ENCODE measurements at places on chromosomes 6 and 20.

DNA sequence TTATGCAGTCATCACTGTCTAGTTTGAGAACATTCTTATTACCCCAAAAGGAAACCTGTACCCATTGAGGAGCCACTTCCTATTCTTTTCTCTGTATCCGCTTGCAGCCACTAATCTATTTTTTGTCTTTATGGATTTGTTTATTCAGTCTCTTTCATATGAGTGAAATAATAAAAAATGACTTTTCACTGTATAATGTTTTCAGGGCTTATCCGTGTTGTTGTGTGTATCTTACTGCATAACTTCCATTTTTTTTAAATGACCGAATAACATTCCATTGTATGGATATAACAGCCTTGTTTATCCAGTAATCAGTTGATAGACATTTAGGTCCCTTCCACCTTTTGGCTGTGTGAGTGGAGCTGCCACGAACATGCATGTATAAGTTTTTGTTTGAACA, 86.6 kb downstream of the ZFAND3 start:
- no peaks in the 10 kb centered on the region for H3K36me3 ChIP-seq
- H3K27me3 ChIP-seq: no peaks in the 10 kb centered on the region
- no peak overlapping the region for H3K27ac ChIP-seq

- no peak for DNase-seq
- H3K4me3 ChIP-seq: no peak overlapping the region
- H3K4me1 ChIP-seq: no peaks in the 10 kb centered on the region
- no peaks in the 10 kb centered on the region for H3K36me3 ChIP-seq
- H3K27me3 ChIP-seq: no peaks in the 10 kb centered on the region
Measured at GRCh38 chr6:8113131-8113654, 10.8 kb upstream of the EEF1E1 start.

GRCh38 chr6:105313211-105313610, 89.7 kb downstream of the PREP start:
- no peaks in the 10 kb centered on the region for H3K27me3 ChIP-seq
- no peak overlapping the region for H3K27ac ChIP-seq
- no peaks in the 10 kb centered on the region for H3K4me1 ChIP-seq
- H3K36me3 ChIP-seq: peaks cover 54% of the 10 kb centered on the region
- no peak for DNase-seq

DNA sequence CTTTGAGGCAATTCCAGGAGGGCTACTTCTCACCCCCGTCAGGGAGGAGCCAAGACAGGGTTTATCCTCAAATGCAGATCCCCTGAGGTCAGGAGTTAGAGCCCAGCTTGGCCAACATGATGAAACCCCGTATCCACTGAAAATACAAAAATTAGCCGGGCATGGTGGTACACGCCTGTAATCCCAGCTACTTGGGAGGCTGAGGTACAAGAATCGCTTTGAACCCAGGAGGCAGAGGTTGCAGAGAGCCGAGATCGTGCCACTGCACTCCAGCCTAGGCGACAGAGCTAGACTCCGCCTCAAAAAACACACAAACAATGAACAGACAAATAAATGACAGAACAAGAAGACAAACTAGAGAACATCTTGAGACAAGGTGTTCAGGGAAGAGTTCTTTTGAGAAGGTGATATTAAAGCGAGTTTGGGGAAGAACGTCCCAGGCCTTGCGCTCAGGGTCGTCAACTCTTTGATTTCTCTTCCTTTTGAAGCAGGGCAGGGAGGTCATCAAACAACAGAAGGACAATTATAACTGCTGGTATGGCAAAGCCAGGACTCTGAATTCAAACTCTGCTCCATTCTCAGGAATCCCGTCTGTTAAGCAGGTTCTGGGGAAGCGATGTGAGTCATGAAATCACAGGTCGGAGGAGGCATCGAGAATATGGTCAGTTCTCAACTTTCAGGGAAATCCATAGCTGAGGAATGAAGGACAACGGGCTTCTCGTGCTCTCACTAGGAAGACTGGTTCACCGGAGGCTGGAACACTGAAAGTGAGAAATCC, 1.4 kb upstream of the RALY start:
- H3K27ac ChIP-seq: peak overlapping the region; percentile 92
- H3K36me3 ChIP-seq: peaks cover 3% of the 10 kb centered on the region
- peaks cover 45% of the 10 kb centered on the region for H3K4me1 ChIP-seq

DNA sequence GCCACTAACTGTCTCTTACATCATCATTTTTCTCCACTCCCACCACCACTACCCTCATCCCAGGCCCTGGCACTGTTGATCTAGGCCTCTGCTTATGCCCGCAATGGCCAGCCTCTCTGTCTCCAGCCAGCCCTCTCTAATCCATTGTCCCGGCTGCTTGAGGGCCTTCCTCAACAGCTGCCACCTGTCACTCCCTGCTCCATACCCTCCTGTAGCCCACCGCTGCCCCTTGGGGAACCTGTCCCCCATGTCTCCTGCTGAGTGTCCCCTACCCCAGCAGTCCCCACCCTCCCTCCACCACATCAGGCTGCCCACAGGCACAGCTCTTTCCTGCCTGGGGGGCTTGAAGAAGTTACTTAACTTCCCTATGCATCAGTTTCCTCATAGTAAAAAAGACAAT, 13.4 kb downstream of the TEAD3 start:
- H3K4me1 ChIP-seq: peaks cover 3% of the 10 kb centered on the region
- no peak overlapping the region for H3K4me3 ChIP-seq

DNA sequence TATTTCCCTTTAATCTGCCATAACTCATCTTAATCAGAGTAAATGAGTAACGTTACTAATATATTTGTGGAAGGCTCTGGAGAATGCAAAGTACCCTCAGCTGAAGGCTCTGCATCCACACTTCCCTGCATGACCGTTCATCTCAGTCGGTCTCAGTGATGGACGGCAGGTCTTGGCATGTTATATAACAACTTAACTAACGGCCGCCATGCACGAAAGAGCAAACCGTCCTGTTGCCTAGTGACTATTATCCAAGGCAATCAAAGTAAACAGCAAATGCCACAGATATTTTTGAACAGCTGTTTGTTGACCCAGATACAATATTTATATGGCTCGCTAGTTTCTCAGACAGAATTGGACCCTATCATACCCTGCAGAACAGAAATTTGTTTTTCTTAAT, 194.9 kb upstream of the SMLR1 start:
- H3K27ac ChIP-seq: no peak overlapping the region
- no peak overlapping the region for H3K4me3 ChIP-seq
- DNase-seq: no peak
- no peaks in the 10 kb centered on the region for H3K4me1 ChIP-seq
- no peaks in the 10 kb centered on the region for H3K36me3 ChIP-seq

DNA sequence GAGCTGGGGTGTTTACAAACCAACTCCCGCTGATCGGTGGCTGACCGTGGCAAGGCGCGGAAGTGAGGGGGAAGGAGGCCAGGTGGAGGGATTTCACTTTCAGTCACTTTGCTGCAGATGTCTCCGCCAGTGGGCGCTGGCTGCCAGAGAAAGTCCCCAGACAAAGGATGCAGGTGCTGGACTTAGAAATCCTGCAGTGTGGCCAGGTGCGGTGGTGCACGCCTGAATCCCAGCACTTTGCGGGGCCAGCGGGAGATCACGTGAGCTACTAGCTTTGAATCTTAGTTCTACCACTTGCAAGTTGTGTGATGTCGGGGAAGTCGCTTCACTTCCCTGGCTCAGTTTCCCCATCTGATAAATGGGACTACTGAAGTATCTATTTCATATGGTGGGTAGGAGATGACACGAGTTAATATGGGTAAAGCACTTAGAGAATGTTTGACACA, 180.4 kb downstream of the ZNF217 start:
- H3K36me3 ChIP-seq: no peaks in the 10 kb centered on the region
- H3K4me3 ChIP-seq: no peak overlapping the region
- no peaks in the 10 kb centered on the region for H3K27me3 ChIP-seq
- peak; percentile 20 for DNase-seq
- no peak overlapping the region for H3K27ac ChIP-seq

DNA sequence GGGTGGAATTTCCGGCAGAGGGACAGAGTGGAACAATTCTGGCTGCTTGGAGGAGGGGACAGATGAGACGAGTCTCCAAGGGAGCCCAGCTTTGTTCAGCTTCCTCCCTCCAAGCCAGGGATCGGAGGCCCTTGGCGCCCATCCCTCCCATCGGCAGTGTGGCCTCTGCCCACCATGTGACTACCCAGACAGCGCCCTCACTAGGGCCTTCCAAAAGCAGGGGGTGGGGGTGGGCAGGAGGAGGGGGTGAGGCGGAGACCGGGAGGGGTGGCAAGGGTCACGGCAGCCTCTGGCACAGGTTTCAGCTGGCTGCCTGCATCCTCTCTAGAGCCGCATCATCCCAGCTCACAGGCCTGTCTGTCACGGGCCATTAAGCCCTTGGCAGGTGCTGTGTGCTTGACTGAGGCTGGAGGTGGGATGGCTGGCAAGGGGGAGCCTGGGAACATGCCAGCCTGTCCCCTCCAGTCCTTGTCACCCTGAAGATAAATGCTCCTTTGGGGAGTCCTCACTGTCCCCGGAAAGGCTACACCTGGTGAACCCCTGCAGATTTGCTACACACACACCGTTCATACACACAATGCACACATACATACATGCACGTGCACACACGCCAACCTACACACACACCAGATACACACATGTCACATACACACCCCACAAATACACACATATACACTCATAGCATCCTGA, 6.2 kb upstream of the FGD2 start:
- peaks cover 2% of the 10 kb centered on the region for H3K27me3 ChIP-seq
- H3K4me3 ChIP-seq: no peak overlapping the region
- no peaks in the 10 kb centered on the region for H3K4me1 ChIP-seq

- no peaks in the 10 kb centered on the region for H3K36me3 ChIP-seq
- H3K27me3 ChIP-seq: no peaks in the 10 kb centered on the region
Measured at GRCh38 chr6:32327103-32327502, 44.6 kb downstream of the TSBP1 start.

DNA sequence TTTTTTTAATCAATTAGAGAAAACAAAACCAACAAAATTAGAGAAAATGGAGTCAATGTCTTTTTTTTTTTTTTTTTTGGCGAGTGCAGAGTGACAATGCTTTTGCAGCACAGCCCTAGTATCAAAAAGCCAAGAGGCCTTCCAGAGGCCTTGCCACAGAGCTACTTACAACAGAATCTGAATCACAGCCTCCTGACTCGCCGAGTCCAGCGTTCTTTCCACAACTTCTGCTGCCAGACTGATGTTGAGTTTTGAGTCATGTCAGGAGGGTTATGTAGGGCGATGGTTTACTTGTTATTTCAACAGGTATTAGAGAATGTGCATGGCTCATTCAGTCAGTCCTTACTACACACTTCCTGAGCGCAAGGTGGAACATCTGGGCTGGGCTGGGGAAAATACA, 88.6 kb downstream of the FNDC1 start:
- H3K4me1 ChIP-seq: no peaks in the 10 kb centered on the region
- H3K4me3 ChIP-seq: no peak overlapping the region
- no peak overlapping the region for H3K27ac ChIP-seq
- DNase-seq: no peak
- H3K27me3 ChIP-seq: no peaks in the 10 kb centered on the region

GRCh38 chr6:156703719-156704118, 73.5 kb upstream of the ARID1B start:
- H3K4me1 ChIP-seq: no peaks in the 10 kb centered on the region
- DNase-seq: no peak
- H3K4me3 ChIP-seq: no peak overlapping the region
- no peaks in the 10 kb centered on the region for H3K27me3 ChIP-seq
- no peak overlapping the region for H3K27ac ChIP-seq

GRCh38 chr6:39602601-39603519, 122.3 kb downstream of the KIF6 start:
- H3K4me3 ChIP-seq: no peak overlapping the region
- no peak overlapping the region for H3K27ac ChIP-seq
- H3K27me3 ChIP-seq: no peaks in the 10 kb centered on the region
- H3K4me1 ChIP-seq: no peaks in the 10 kb centered on the region
- no peaks in the 10 kb centered on the region for H3K36me3 ChIP-seq

- no peaks in the 10 kb centered on the region for H3K27me3 ChIP-seq
- H3K27ac ChIP-seq: no peak overlapping the region
- DNase-seq: no peak
- no peaks in the 10 kb centered on the region for H3K4me1 ChIP-seq
- peaks cover 58% of the 10 kb centered on the region for H3K36me3 ChIP-seq
Measured at GRCh38 chr20:1173698-1174097, 11.1 kb downstream of the TMEM74B start.

DNA sequence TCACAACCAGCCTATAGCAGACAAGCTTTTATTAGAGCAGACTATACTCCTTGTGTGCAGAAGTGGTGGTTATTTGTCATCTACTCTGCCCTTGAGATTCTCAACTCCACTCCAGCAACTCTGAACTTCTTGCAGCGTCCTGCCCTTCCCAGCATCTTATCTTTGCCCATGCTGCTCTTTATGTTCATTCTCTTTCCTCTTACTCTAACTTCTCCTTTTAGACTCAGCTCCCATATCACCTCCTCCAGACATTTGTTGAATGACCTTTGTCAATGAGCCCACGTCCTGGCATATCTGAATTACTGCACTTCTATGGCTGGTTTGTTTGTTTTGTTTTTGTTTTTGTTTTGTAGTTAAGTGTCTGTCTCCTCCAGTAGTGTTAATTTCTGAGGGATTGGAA, 81.2 kb downstream of the KCNQ5 start:
- H3K4me3 ChIP-seq: no peak overlapping the region
- no peak overlapping the region for H3K27ac ChIP-seq
- H3K27me3 ChIP-seq: no peaks in the 10 kb centered on the region
- H3K4me1 ChIP-seq: no peaks in the 10 kb centered on the region
- DNase-seq: no peak

- no peak for DNase-seq
- peaks cover 97% of the 10 kb centered on the region for H3K27me3 ChIP-seq
- H3K4me3 ChIP-seq: peak overlapping the region; percentile 66
- H3K27ac ChIP-seq: no peak overlapping the region
Measured at GRCh38 chr6:108117427-108118358, 43.2 kb upstream of the OSTM1 start.

GRCh38 chr6:127582777-127583462, 5.9 kb downstream of the C6orf58 start:
- no peak overlapping the region for H3K4me3 ChIP-seq
- DNase-seq: no peak
- H3K4me1 ChIP-seq: no peaks in the 10 kb centered on the region

DNA sequence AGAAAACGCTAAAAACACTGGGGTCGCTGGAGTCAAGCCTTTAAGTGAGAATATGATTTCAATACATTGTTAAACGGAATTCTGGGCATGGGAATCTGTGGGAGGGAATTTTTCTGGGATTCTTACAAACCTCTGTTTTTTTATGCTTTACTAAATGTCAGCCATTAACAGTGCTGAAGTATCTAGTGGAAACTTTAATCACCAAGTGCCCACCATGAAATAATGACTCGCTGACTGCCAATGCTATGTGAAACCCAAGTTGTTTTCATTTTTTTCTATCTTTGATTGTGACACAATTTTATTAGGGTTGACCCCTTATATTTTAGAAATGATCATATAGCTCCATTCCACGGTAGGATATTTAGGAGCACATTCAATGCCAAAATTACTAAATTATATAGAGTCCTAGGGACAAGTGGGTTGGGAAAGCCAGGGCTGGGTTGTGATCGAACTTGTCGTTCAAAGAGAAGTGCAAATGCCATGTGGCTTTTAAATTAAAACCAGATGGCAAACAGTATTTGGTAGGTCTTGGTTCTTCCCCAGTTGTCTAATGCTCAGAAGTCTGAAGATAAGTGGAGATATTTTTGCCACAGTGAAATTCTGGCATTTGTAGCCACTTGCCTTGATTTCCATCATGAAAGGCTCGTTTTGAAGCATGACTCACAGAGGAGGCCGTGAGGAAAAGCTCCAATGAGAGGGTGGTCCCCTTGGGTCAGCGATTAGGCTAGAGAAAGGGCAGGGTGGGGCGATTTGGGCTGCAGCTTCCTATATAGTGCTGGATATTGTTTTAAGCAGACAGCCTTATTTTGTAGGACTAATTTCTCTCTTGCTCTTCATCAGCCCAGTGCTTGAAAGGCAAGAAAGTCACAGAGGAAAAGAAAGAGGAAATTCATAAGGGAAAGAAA, 254.4 kb upstream of the JAG1 start:
- DNase-seq: no peak
- H3K27ac ChIP-seq: no peak overlapping the region
- no peaks in the 10 kb centered on the region for H3K4me1 ChIP-seq
- H3K36me3 ChIP-seq: no peaks in the 10 kb centered on the region
- H3K4me3 ChIP-seq: no peak overlapping the region
